Panc1 (cell line): ENCODE measurements at places on chromosomes 12 and 14. TPM values are rescaled to one million over a fixed set of nuclear protein-coding genes. Genes with fewer than 3 reads are reported as not detected.

The CELA1 gene
- not detected for total RNA-seq

GRCh38 chr12:96571101-96571862, 81.9 kb downstream of the CFAP54 start:
- DNase-seq, result no peak

GRCh38 chr12:93912086-93912733, 235.0 kb downstream of the CRADD start:
- DNase-seq, result no peak

The HOXC12 gene
- total RNA-seq, result 5.1 TPM

DNA sequence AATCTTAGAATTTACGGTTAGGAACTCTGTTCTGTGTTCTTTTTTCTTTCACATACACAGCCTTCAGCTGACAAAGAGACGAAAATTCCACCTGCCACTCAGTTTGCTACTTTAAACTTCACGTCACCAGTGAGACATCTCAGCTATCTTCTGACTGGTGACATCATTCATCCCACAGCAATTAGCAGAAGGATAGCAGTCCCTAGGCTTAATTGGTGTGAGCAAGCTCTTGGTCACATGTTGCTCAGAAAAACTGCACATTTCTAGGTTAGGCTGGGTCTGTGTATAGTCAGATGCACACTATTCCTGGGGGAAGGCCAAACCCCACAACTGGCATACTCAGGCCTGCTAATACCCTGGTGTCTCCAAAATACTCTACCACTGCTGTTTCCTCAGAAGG, 23.9 kb downstream of the SLC7A7 start:
- DNase-seq, result peak; percentile 18

The MGAT4C gene
- not detected for total RNA-seq

DNA sequence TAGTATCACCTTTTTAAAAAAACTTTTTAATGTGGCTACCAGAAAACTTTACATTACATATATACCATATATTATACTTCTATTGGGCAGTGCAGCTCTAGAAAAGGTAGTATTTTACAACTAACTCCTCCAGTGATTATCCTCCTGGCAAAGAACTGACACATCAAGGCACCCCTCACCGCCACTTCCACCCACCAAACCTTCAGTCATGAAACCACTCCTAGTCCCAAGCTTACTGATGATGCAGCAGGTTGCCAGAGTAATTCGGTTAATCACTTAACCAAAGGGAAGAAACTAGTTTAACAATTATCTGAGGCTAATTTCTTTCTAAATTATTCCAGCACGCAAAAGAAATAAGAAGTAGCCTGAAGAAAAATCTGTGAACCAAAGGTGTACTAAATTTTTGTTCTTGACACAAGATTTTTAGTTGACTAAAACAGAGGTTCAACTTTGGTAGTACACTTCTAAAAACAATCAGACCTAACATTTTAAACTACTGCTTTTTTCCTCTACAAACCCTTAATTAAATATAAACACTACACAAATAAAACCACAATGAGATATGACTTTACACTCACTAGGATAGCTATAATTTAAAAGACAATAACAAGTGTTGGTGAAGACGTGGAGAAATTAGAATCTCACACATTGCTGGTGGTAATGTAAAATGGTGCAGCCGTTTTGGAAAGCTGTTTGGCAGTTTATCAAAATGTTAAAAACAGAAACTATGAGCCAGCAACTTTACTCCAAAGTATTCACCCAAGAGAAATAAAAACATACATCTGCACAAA, 16.7 kb downstream of the SPPL3 start:
- no peak for DNase-seq

DNA sequence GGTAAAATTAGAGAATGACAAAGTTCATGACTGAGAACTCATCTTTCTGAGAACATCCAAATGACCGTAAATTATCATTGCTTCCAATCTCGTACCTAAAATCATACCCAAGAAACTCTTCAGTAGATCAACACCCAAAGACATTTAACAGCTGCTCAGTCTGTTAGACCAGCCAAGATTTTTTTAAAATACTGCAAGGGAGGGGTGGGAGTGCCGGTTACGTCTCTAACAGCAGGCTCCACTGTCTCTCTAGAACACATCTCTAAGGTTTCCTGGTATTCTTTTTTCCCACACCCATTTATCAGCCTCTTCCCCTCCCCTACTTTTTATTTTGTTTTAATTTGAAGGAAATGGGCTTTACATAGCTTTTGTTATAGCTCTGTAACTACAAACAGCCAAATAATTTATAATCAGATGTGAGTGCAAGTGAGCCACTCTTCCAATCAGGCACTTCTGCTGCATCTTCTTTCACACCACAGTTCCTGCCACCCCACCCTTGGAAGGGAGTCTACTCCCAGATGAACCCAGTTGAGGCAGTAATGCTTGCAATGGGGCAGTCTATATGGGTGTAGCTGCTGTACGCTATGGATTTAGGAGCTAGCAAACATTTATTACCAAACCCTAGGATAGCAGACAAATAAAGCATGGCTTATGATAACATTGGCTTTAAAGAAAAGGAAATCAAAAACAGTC, 21.9 kb downstream of the PTPRB start:
- no peak for DNase-seq

DNA sequence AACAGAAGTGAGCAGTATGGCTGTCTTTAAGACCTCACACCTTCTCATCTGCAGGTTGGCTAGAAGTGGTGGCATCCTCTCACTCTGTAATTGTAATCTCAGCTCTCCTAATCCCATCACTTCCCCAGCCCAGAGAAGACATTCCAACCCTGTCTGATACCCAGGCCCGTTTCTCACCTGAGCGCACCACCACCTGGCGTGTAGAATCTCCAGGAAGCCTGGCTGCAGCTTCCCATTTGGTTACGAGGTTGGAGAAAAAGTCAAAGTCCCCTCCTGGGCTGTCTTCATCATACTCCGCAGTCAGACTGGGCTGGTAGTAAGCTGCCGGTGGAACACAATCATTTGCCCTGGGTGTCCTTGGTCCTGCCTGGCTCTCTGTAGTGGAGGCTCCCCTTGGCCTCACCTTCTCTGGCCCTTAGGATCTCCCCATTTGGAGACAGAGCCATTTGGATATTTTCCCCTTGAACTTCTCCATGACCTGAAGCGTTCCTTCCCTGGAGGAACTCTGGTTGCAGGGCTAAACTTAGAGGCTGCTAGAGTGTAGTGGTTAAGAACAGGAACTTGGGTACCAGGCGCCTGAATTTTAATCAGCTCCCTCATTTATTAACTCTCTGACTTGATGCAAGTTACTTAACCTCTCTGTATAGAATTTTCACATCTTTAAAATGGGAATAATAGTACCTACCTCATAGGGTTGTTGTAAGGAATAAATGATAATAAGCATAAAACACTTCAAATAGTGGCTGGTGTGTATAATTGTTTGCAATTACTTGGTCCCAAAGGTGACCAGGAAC, 1.8 kb downstream of the SDR39U1 start:
- DNase-seq, result no peak

The FAM186B gene
- total RNA-seq, result 0.13 TPM

The SALL2 gene
- total RNA-seq, result 1.5 TPM

The SMCO3 gene
- not detected for total RNA-seq

DNA sequence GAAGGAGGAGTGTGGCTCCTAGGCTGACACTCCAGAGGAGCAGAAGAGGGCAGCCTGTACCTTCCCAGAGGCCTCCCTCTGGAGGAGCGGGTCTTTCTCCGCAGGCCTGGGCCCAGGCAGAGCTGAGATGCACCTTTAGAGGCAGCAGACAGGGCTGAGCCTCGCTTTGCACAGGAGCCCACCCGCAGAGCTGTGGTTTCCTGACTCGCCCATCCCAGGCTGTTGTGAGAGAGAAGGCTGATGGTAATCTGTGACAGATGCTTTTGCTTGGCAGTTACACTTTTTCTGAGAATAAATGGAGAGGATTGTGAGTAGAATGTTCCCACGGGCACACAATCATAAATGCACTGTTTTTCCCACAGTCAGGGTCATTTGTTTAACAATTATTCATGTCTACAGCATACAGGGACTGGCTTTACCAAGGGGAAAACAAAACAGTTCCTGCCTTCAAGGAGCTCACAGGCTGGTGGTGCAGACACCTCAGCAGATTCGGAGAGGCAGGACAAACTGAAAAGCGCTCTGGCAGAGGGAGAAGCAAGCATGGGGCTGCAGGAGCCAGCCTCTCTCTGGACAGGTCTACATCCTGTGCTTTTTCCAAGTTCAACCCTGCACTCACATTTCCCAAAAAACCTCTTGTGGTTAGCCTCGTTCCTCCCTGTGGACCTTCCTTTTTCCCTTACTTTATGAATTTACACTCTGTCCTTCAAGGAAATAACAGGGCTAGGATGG, 13.9 kb downstream of the EVL start:
- no peak for DNase-seq

DNA sequence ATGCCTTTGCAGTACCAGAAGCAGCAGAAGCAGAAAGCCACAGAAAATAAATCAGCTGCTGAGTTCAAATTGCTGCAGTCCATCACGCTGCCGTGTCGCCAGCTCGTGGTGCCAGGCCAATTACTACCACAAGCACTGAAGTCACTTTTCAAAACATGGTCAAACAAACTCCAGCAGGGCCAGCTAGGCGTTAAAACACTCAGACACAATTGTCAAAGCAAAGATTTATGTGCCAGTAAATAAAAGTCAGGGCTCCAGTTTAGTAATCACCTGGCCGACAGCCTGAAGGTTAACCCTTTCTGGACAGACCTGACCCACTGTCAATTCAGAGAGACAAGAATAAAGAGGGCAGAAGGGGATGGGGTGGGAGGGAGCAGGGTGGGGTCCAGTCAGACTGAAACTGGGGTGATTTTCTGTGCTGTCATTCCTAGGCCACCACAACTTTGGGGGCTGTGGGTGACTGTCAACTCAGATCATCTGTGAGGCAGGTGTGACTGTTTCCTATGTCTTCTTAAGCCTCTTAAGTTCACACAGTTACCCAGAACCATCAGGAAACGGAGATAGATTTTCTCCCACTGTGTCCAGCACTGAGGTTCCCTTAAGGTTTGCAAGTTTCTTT, 109.8 kb upstream of the FUT8 start:
- DNase-seq, result no peak

- no peak for DNase-seq
These were observed 5.9 kb downstream of the RPS6KL1 start for GRCh38 chr14:74917178-74917543.

DNA sequence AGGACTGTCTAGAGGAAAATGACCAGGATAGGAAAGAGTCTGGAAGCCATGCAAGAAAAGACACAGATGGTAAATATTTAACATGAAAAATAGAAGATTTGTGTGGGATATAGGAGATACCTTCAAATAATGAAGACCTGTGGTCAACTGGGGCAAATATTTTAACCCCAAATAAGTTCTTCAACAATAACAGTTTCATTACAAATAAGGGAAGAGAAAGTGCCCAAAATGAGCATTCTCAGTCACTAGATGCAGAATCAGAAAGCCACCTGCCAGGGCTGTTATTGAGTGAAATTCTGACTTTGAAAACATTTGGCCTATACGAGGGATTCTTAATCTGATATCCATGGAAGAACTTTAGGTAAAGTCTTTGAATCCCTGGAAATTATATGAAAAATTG, 231.2 kb upstream of the PLEKHG7 start:
- no peak for DNase-seq

The COX8C gene
- total RNA-seq, result not detected

DNA sequence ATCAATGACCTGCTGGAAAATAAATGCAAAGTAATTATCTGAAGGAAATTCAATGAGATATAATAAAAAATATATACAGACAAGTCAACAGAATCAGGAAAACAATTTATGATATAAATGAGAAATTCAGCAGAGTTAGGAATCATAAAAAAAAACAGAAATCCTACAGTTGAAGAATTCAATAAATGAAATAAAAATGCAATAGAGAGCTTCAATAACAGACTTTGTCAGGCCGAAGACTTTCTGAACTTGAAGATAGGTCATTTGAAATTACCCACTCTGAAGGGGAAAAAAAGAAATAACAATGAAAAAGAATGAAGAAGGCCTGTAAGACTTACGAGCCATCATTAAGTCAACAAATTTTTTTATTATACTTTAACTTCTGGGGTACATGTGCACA, 15.5 kb upstream of the GARIN2 start:
- no peak for DNase-seq

The TOMM20L gene
- total RNA-seq, result not detected

The SLC8A3 gene
- not detected for total RNA-seq

The GPR137C gene
- 2.7 TPM for total RNA-seq

The RNASE2 gene
- total RNA-seq, result not detected

The TMEM19 gene
- total RNA-seq, result 72.8 TPM

- peak; percentile 17 for DNase-seq
These were observed 235.4 kb downstream of the SEC23A start for GRCh38 chr14:38867561-38868150.

The TBX3 gene
- 5.1 TPM for total RNA-seq

DNA sequence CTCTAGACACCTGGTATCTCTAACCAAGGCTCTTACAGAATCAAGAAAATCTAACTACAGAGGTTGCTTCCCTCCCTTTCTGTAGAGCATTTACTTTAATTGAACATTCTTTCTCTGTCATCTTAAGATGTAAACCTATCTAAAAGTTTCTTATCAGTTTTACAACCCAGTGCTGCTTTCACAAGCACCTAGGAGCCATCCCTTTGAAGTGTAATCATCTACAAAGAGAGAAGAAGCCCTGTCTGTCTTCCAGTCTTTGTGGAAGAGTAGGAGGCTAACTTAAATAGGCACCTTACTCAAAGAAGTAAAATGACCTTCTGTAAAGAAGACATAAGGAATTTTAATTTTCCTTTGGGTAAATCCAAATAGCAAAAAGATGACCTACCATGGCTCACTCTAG, 763.9 kb upstream of the LRFN5 start:
- no peak for DNase-seq

DNA sequence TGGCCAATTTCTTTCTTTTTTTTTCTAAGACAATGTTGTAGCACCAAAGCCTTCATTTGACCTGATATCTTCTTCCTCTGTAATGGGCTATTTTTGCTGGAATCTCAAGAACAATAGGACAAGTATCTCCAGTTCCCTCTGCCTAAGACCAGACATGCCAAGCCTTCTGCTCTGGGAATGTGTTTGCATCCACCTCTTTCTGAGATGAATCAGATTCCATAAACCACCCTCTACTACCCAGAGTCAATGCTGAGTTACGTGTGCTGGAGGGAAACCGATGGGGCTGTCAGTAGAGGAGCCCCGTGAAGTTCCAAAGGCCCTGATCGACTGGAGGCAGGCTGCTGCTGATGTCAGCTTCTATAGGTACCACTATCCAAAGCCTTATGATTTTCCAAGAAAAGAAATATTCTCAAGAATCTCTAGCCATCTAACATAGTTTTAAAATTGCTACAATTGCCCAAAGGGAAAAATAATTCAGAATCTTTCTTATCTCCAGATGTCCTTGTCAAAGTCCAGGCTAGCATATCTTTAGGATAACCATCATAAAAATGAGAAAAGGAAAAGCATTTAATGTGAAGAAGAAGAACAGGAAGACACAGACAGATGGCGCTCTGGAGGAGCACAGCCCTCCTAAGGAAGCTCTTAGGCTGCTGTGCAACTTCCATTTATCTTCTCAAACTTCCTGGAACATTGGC, 101.9 kb downstream of the SLC8A3 start:
- no peak for DNase-seq

DNA sequence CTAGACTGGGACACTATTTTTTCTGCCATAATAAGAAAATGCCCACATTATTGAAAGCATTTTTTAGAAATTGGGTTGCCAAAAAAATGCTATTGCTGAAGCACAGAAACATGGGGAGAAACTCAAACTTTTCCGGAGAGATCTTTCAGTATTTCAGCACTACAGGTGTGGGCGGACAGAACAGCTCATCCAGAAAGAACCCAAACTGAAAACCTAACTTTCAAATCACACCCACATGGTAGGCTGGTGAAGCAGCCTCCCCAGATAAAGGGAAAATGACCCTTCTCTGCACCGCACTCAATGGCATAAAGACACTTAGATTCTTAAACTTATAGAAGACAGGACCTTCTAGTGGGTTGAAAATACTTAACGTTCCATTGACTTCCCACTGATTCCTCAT, 62.3 kb upstream of the TMPO start:
- DNase-seq, result no peak

The NDUFA12 gene
- 108 TPM for total RNA-seq

The LPAR5 gene
- not detected for total RNA-seq
